ENCODE measurements at places on chromosomes 4 and X. TPM values are rescaled to one million over a fixed set of nuclear protein-coding genes. Genes with fewer than 3 reads are reported as not detected.

Gene HTR2C
- not detected for total RNA-seq

DNA sequence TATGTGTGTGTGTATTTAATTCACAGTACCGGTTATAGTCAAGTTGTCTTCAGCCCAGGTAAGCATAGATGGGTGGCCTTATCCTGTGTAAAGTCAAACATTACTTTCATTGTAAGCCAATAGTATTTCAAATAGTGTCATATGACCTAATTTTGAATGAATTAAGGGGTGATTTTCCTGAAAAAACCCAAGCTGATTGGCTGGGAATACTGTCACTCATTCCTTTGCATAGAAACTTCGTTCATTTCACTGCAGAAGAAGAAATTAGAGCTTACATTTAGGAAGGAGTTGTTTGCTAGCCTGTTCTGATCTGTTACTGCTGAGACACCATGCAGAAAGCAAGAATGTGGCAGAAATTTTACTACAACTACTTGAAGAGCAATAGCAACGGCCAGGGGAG, 45.4 kb downstream of the SMARCAD1 start:
- no peaks in the 10 kb centered on the region for H3K27me3 ChIP-seq
- H3K36me3 ChIP-seq = peaks cover 24% of the 10 kb centered on the region
- H3K4me1 ChIP-seq = peaks cover 5% of the 10 kb centered on the region

DNA sequence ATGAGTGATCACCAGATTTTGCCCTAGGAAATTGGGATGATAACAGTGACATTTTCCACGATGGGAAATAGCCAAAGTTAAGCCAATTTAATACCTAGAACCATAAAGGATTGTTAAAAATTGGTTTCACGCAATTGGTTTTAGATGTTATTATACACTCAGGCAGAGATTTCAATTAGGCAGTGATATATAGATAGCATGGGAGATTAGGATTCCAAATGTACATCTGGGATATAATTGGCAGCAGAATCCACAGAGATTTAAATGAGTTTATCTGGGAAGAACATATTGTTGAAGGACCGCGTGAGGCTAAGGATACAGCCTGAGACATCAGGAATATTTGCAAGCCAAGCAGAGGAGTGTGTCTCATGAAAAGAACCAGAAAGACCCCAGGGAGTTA, 351.6 kb downstream of the GPM6A start:
- H3K4me3 ChIP-seq = no peak overlapping the region
- no peaks in the 10 kb centered on the region for H3K36me3 ChIP-seq
- H3K27me3 ChIP-seq = no peaks in the 10 kb centered on the region
- H3K27ac ChIP-seq = no peak overlapping the region

- H3K4me3 ChIP-seq = no peak overlapping the region
- H3K4me1 ChIP-seq = no peaks in the 10 kb centered on the region
- H3K27me3 ChIP-seq = no peaks in the 10 kb centered on the region
- H3K27ac ChIP-seq = no peak overlapping the region
- no peaks in the 10 kb centered on the region for H3K36me3 ChIP-seq
Observed at GRCh38 chr4:6134612-6135220, 65.6 kb downstream of the JAKMIP1 start.

DNA sequence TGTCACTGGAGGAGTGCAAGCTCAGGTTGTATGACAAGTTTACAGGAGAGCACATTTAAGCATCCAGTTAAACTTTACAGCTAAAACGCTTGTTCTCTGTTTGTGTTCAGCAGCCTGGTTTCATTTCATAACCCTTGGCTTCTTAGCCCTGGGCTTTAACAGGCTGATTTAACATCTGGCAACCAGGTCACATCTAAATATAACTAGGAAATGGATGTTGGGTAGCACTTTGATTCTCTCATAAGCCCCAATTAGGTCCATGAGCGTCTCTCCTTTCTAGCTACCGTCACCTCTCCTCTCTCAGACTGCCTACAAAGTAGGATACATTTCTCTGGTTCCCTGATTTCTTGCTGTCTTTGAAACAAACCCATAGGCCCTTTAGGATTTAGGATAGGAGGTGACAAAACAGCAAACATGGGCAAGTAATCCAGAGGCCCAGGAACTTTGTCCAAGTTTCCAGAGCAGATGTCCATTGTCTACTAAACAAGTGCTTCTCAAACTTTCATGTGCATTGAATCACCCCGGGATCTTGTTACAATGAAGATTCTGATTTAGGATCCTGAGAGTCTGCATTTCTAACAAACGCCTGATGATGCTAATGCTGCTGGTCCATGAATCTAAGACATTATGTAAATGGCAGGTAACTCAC, 22.5 kb downstream of the OTUD6A start:
- H3K4me1 ChIP-seq = peaks cover 2% of the 10 kb centered on the region
- no peaks in the 10 kb centered on the region for H3K36me3 ChIP-seq
- no peaks in the 10 kb centered on the region for H3K27me3 ChIP-seq
- no peak for DNase-seq

Gene MORF4L2
- total RNA-seq = 181 TPM

GRCh38 chr4:48205107-48205506, 64.5 kb downstream of the TEC start:
- H3K27me3 ChIP-seq = no peaks in the 10 kb centered on the region
- H3K4me3 ChIP-seq = no peak overlapping the region
- DNase-seq = no peak
- H3K4me1 ChIP-seq = no peaks in the 10 kb centered on the region
- no peak overlapping the region for H3K27ac ChIP-seq

DNA sequence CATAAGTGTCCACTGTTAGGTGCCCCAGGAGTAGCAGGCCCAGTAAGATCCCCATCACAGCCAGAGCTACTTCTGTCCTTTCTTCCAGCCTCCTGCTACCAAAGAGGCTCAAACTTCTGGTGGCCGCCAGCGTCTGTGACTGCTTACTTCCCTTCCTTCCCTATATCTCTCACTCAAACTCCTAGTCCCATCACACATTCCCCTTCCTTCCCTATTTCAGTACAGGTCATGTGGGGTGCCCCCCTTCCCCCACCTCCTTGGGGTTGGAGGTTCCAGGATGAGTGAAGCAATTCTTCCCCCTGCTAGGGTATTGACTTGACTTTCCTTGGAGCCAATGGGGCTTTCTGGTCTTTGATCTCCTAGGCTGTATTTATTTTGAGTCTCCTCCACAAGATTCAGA, at the start of gene VSIG4:
Gene VSIG4, minus strand, starts transcription at position 137 of the 400 bp plus-strand sequence. Its CDS starts 82 bp downstream, at position 55.
- no peak within 1 kb of the TSS for H3K27ac ChIP-seq
- H3K4me1 ChIP-seq = peaks cover under 1% of the 10 kb centered on the region
- H3K4me3 ChIP-seq = no peak within 1 kb of the TSS
- DNase-seq = no peak
- no peaks in the 10 kb centered on the region for H3K27me3 ChIP-seq

GRCh38 chrX:45709381-45709780, 508.7 kb upstream of the DIPK2B start:
- no peak for DNase-seq
- H3K36me3 ChIP-seq = no peaks in the 10 kb centered on the region
- no peak overlapping the region for H3K4me3 ChIP-seq
- peaks cover 34% of the 10 kb centered on the region for H3K4me1 ChIP-seq

Gene RHOXF1
- not detected for total RNA-seq

GRCh38 chr4:23613782-23614181, 276.1 kb downstream of the PPARGC1A start:
- DNase-seq = no peak
- no peaks in the 10 kb centered on the region for H3K36me3 ChIP-seq
- H3K27ac ChIP-seq = no peak overlapping the region
- no peak overlapping the region for H3K4me3 ChIP-seq

Gene MAGEA2
- not detected for total RNA-seq

GRCh38 chr4:83905952-83906351, 370.0 kb downstream of the GPAT3 start:
- no peaks in the 10 kb centered on the region for H3K36me3 ChIP-seq
- no peaks in the 10 kb centered on the region for H3K4me1 ChIP-seq
- DNase-seq = no peak
- H3K27ac ChIP-seq = no peak overlapping the region

Measured in activated naive CD4-positive, alpha-beta T cell treated with anti-CD3 and anti-CD28 coated beads for 36 hours (primary cell).